ENCODE measurements at places on chromosomes 5 and 9.

DNA sequence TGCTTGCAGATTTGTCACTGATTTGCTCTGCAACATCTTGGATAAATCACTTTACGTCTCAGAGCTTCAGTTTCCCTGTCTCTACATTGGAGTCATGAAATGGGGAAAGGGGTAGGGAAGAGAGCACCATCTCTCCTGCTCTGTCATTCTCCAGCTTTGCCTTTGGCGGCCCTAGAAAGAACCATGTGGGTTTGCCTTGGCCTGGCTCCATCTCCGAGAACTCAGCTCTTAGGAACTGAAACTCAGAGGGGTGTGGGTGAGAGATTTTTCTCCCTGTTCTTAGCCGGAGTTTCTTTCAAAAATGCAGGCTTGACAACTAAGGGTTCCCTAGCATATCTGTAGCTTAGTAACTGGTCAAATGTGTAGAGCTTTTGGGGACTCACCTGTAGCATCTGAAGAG is 123.5 kb downstream of the SMARCA2 start:
- DNase-seq = no peak

GRCh38 chr5:68430279-68430678 is 214.7 kb downstream of the PIK3R1 start:
- no peak for DNase-seq

GRCh38 chr5:69024241-69024651 is 69.6 kb upstream of the SLC30A5 start:
- DNase-seq = no peak

DNA sequence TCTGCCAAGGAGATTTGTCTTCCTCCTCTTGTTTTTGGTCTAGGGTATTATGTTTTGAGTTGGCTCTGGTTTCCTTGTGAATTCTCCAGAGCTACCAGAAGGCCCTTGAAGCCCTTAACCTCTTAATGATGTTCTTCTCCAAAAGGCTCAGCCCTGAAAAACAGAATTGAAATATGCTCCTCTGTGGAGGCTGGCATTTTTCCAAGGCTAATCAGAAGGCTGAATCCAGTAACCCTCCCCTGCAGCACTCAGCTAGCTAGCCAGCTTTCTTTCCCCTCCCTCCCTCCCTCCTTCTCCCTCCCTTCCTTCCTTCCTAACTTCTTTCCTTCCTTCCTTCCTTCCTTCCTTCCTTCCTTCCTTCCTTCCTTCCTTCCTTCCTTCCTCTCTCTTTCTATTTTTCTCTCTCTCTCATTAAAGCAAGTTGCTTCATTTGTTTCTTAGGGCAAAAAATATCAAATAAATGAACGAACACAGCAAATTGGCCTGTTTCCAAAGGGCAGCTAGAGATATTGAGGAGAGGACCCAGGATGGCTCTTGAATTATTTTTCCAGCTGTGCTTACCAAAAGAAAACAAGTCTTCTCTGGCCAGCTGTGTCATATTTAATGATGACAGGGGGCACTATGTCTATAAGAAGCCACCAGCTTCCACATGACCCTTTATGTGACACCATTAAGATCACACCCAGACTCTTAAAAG is 38.7 kb downstream of the JAKMIP2 start:
- DNase-seq = no peak

DNA sequence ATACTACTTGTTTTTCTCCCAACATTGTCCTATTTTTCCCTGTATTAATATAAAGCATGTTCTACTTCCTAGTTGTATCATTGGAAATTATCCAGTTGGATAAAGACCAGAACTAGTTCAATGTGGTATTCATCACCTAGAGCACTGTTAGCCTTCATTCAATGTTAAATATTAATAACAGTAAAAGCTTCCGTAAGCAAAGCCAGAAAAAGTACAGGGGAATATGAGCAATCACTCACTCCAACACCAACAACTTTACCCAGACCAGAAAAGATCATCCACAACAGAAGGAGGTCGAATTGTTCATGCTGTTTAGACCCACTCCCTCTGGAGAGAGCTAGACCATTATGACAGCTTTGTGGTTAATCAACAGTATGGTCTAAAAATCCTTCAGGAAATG is 728.4 kb downstream of the MAT2B start:
- DNase-seq = no peak

DNA sequence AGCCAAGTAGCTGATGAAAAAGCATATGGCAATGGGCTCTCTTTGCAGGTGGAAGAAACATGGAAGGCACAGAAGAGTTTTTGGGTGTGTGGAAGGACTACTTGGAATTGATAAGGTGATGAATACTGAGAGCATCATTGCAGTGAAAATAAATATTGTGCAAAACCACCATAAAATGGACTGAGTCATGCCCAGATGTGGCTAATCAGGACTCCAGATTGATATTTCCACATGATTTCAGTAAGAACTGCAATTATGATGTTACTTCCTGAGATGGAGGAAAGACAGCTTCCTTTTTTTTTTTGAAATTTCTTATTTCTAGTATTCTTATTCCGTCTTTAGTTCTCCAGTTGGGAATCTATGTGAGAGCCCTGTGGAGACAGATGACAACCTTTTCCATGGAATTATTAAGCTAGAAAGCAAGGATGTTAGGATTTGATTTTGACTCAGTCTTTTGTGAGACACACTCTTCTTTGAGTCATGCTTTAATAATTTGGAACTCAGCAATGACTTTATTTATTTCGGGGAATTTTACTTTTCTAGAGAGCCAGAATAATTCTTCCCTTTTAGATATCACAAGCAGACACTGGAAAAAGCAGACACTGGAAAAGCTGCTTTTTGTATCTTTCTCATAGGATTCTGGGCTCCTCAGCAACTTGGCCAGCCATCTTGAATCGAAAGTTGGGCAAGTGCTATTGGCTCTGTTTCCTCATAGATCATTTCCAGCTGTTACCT is 94.2 kb upstream of the VCAN start:
- DNase-seq = no peak

DNA sequence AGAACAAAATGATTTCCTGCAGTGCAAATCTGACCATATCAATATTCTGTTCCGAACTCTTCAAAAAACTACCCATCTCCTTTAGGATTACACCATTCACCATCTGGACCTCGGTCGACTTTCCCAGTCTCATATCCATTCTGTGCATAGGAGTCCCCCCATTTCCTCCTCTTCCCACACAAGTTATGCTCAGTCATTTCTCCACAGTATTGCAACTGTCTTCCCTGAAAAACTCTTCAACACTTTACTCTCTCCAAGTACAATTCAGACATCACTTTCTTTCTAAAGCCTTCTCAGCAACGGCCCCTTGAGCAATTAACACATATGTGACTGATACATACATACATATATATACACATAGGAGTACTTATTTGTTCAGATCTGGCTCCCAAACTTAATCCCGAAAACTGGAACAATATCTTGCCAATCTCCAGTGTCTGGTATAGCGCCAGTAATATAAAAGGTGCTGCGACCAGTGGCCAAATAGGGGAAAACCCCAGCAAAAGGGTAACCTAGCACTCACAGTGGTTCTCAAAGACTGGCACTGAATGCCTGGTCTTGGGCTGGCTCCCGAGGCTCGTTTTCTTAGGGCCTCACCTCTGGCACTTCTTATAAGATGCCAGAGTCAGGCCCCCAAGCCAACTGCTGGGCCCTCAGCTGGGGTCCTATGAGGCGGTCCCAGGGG is 629 bp downstream of the ZBTB26 start:
- no peak for DNase-seq

- no peak for DNase-seq
Observed at GRCh38 chr9:89926691-89927220, 321.9 kb downstream of the GADD45G start.

GRCh38 chr5:73486119-73486899 is 11.9 kb upstream of the BTF3 start:
- no peak for DNase-seq

DNA sequence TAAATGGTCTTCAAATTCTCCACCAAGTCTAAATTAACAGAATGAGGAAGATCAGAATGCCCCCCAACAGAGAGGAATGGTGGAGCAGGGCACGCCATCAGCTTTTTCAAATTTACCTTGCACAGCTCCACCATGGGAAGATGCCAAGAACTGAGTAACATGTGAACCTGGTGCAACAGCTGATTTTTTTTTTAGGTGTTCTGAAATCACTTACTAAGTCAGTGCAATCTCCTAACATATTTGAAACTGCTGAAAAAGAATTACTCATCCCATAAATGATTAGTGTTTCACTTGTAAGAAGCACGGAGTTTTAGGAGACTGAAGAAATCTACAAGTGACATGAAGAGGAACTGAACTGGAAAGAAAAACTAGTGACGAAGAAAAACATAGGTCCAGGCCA is 5.1 kb downstream of the TMEM245 start:
- DNase-seq = no peak

- DNase-seq = no peak
Observed at GRCh38 chr5:104598285-104598684, 1035.7 kb upstream of the NUDT12 start.

DNA sequence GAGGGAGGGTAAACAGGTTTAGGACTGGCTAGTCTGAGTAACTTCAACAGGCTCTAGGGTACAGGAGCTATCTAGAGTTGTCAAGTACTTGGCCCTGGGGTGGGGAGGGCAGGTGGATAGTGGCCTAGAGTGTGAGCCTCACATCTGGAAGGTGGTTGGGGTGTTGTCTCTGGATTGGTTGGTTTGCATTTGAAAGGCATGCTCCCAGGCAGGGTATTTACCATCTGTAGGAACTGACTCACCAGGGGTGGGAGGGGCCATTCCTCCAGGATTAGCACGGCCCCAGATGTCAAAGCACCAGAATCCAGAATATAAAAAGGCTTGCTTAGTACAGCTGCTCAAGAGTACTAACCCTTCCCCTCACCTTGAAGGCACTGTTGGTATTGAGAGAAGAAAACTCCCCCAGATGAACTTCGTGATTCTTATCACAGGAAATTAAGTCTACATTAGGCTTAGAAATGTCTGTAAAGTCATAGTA is 193.3 kb downstream of the NTRK2 start:
- no peak for DNase-seq

DNA sequence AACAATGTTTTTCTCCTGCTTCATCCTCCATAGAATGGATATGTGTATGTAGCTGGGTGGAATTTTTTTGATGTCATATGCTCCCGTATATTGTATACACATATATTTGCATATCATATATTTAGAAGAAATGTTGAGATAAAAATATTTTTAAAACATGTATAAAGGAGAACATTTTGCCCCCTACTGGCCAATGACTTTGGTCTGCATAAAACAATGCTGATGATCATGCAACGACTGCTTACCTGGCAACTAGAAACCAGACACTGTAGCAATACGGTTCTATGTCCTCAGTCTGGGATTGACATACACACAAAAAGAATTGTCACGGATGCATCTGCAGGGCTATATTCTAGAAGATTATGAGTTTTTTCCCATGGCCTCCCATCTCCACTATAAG is 503.6 kb downstream of the ELAVL2 start:
- no peak for DNase-seq

DNA sequence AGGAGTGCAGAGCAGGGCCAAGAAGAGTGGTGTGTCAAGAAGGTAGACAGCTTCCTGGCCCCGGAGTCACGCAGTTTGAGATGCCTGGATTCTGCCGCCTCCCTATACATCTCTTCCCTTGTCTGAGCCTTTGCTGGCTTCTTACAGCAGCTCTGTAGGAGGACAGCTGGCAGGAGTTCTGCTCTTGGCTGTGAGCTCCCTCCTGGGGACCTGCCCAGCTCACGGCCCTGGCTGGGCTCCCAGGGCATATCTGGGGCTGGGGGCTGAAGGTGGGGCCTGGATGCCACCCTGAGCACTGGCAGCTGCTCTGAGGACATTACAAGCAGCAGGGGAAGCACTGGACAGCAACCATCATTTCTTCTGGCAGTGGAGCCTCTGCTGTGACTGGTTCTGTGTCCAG is 786 bp upstream of the TSSK1B start:
- DNase-seq = no peak

DNA sequence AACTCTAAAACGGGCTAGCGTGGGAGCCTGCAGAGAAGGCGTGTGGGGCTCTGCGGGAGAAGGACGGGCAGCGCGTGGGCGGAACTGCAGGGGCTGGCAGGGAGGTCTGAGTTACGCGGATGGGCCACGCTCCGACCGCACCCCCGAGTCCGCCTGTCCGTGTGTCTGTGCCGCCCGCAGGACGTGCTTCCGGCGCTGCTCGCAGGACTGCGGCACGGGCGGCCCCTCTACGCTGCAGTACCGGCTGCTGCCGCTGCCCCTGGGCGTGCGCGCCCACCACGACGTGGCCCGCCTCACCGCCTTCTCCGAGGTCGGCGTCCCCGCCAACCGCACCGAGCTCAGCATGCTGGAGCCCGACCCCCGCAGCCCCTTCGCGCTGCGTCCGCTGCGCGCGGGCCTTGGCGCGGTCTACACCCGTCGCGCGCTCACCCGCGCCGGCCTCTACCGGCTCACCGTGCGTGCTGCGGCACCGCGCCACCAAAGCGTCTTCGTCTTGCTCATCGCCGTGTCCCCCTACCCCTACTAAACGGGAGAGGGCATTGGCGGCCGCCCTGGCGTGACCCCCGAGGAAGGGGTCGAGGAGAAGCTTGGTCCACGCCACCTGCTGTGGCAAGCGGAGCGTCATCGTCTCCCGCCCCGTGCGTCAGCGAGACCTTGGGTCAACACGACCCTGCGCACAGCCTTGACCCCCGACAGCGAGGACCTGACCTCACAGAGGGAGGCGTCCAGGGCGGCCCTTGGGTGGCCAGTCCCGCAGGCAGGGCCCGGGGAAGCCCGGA is 11.4 kb upstream of the ASS1 start:
- no peak for DNase-seq

GRCh38 chr9:113992994-113993393 is 85.1 kb downstream of the AMBP start:
- no peak for DNase-seq

GRCh38 chr5:88884608-88884877 is 1.6 kb upstream of the MEF2C start:
- DNase-seq = no peak

GRCh38 chr5:10896016-10896415 is 135.0 kb upstream of the DAP start:
- no peak for DNase-seq

- no peak for DNase-seq
Observed at GRCh38 chr5:15383469-15383868, 116.5 kb upstream of the FBXL7 start.

DNA sequence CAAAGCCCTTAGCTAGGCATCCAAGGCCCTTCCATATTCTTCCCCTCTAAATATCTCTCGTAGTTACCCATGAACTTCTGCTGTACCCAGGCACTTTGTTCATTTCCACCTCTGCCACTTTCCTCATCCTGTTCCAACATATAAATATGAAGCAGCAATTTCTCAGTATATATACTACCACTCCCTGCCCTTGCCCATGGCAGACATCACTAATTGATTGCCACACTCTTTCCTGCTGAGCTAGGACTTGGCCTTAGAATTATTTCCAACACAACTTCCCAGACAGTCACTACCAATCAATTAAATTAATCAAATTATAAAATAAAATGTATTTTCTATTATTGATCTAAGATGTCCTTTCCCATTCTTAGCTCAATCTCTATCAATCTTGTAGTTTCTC is 8.5 kb downstream of the INSYN2B start:
- DNase-seq = no peak

- no peak for DNase-seq
Observed at GRCh38 chr5:151016700-151017099, 3.7 kb upstream of the GPX3 start.

DNA sequence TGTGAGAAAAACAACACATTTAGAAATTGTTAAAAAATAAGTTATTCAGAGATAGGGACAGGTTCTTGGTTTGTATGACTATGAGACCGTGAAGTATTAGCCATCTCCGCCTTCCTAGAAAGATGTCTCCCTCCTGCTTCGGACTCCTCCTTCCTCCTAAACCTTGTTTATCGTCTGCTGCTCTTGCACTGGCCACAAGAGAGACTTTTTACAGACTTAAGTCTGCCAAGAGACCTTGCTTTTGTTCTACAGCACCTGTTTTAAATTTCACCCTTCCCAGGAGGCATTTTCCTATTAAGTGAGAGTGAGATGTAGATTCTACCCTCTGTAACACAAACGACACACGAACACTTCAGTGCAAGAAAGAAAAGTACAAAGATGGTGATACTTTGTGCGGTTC is 274.6 kb downstream of the ARHGEF28 start:
- no peak for DNase-seq
